ENCODE measurements at places on chromosomes 7 and 10.

DNA sequence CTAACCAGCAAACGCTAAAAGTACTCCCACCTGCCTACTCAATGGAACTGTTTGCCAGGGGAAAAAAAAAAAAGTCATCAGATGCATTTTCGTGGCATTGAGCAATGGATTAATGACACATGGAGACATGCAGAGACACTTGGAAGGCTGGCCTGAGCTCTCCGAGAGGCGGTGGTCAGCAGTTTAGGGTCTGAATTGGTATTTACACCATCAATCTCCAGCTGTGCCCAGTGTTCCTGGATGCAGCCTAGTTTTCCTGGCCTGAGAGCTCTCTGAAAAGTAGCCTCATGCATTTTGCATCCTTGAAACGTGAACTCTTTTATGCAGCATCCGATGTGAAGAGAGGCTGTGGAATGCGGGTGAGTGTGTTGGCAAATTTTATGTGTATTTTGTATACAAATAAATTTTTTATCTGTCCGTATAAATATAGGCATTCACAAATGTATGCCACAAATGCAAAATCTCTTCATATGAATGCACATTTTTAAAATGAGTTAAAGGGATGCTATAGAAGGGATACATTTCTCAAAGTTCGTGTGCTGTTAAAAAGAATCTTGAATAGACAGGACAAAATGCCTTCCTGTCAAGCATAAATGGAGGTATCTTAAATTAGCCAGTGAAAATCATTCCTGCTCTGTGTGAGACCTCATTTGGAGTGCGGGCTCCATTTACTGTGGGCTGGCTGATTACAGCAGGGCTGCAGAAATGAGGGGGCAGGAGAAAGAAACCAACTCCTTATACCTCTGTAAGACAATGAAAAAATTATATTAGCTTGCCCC lies 137.7 kb upstream of the PFKP start:
- no peak for DNase-seq

DNA sequence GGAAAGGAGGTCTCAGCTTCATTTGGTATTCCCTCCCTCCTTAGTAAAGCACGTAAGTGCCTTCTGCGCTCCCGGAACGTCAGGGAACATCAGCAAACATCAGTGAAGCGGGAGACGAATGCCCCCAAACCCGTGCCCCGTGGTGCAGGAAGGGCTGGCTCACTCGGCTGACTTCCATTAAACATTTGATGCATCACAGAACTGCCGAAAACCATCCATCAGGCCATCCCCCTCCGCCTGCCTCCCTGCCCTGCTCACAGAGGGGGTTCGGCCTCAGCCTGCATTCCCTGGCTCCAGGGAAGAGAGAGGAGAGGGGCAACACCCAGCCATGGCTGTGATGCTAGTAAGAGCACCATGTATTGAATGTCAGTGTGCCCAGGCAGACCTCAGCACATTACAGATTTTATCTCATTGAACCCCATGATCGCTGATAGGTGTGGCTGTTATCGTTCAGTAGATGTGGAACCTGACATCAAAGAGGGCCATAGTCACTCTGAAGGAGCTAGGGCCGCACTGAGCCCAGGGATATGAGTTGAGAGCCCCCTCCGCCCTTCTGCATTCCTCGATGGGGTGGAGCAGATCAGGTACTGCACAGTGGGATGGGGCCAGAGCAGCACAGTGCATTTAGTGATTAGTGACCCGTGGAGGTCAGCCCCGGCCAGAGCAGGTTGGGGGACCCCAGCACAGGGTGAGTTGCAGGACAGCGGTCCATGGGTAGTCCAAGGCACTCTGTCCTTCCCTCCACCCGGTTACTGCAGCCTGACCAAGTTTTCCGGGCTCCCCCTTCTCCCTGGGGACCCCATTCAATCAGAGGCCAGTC lies 146.4 kb downstream of the RPS24 start:
- DNase-seq = no peak

DNA sequence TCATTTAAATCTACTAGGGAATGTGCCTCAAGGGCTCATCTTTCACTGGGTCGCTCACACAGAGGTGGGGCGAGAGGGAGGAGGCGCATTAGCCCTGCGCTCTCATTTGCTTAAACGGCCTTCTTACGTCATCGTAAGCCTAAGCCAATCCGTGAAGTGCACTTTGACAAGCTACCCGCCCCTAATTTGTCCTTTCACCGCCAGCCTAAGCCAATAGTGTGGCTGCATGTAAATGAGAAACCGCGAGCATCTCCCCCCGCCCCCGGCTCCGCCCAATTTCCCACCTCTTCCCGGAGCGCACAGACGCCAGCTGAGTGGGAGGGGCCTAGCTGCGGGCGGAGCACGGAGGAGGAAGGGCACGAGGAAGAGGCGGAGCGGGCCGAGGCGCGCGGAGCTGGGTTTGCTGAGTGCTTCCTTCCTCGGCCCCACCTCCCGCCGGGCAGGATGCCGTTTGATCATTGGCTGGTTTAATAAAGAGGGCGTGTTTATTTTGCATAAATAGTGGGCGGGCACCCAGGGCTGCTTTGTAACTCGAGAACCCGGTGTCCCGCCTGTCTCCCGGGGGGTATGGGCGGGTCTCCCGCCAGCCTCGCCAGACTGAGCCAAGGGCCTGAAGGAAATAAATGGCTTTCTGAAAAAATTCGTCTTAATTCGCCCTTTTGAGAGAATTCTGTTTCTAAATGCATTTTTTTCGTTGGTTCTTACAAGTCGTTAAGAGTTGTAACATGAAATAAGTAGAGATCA lies 289.6 kb upstream of the NFE2L3 start:
- peak; percentile 84 for DNase-seq

- DNase-seq = no peak
These were observed 100.0 kb downstream of the AUTS2 start for GRCh38 chr7:69698109-69698825.

Measured in HuH-7.5 (cell line).